ENCODE measurements at places on chromosomes 7 and 10. TPM values are rescaled to one million over a fixed set of nuclear protein-coding genes. Genes with fewer than 3 reads are reported as not detected.

- H3K36me3 ChIP-seq: no peaks in the 10 kb centered on the region
- no peak for DNase-seq
- no peak overlapping the region for H3K4me3 ChIP-seq
- H3K27me3 ChIP-seq: peaks cover 6% of the 10 kb centered on the region
Observed at GRCh38 chr7:49669692-49670260, 103.7 kb upstream of the VWC2 start.

DNA sequence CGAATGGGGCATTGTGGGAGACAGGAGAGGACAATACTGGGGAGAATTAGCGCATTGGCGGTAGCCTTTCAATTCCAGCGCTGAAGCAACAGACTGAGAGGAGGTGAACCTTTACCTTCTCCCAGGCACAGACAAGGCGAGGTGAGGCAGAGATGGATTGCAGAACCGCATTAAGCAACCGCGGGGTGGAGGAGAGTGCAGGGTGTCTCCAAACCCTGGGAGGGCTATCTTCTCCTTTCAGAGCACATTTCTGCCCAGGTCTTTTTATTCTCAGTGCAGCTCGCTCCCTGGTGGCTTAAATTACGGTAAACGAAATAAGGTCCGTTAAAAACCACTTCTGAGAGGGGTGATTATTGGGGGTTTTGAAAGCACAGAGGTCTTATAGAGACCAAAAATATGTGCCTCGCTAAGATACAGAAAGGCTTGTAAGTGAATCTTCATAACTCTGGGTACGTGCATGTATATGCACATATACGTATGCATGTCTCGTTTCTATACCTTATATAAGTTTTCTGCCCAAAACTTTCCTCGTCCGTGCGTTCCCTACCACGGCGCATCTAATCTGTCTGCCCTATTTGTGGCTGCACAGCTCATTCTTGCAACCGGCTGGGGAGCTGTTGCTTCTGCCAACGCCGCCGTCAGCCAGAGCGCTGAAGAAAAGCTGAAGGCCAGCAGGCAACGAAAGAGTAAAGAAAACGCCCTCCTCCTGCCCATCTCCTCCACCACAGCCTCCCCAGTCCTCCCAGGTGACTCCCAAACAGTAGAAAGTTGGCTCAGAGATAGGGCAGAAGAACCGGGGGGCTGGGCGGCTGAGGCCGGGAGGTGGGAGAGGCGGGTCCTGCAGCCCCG is 895 bp upstream of the ZNF804B start:
- 0 out of 2 replicates have a peak, but pooled peaks cover 2% of the 10 kb centered on the region for H3K4me1 ChIP-seq
- no peak overlapping the region for H3K27ac ChIP-seq
- H3K4me3 ChIP-seq: peak overlapping the region; percentile 59
- peak; percentile 43 for DNase-seq
- no peaks in the 10 kb centered on the region for H3K36me3 ChIP-seq

DNA sequence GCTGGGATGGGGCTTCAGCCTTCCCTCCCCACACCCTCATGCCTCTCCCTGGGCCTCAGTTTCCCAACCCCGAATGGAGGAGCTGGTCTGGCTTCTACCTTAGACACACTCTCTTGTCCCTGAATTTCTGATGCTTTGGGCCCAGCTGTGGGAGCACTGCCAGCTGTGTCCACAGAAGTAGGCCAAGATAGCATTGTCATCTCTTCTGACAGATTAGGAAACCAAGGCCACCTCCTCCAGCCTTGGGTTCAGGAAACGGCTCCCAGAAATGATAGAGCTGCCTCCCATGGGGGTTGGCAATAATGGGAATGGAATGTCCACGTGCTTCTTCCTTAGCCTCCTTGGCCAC is 1.3 kb downstream of the PPIF start:
- peak overlapping the region; percentile 75 for H3K27ac ChIP-seq
- no peak for DNase-seq
- peaks cover 11% of the 10 kb centered on the region for H3K4me1 ChIP-seq
- peaks cover 47% of the 10 kb centered on the region for H3K36me3 ChIP-seq

DNA sequence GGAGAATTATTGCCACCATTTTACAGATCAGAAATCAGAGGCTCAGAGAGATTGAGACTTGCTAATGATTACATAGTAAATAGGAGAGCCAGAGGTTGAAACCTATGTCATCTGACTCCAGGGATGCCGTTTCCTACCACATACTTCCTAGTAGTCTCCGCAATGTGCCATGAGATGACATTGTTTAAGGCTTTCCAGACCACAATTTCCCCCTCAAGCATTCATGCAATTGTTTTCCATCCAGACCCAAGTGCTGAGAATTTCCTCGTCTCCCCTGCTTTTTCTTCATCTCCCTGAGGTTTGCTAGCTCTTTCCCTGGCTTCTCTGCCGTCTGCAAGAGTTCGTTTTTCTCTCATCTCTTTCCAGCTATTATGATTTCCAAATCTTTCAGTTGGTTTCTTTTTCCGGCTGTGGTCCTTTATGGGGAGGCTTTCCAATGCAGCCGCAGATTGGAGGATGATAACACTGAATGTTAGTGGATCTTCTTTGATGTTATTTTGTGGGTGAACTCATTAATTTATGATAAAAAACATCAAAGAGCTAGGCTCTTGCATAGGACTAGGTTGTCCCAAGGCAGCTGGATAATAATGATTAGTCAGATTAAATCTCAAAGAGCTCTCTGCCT is 6.9 kb upstream of the GOLGA7B start:
- no peaks in the 10 kb centered on the region for H3K36me3 ChIP-seq
- DNase-seq: peak; percentile 54
- H3K27me3 ChIP-seq: no peaks in the 10 kb centered on the region
- H3K4me1 ChIP-seq: peaks cover 30% of the 10 kb centered on the region
- H3K27ac ChIP-seq: peak overlapping the region; percentile 16

DNA sequence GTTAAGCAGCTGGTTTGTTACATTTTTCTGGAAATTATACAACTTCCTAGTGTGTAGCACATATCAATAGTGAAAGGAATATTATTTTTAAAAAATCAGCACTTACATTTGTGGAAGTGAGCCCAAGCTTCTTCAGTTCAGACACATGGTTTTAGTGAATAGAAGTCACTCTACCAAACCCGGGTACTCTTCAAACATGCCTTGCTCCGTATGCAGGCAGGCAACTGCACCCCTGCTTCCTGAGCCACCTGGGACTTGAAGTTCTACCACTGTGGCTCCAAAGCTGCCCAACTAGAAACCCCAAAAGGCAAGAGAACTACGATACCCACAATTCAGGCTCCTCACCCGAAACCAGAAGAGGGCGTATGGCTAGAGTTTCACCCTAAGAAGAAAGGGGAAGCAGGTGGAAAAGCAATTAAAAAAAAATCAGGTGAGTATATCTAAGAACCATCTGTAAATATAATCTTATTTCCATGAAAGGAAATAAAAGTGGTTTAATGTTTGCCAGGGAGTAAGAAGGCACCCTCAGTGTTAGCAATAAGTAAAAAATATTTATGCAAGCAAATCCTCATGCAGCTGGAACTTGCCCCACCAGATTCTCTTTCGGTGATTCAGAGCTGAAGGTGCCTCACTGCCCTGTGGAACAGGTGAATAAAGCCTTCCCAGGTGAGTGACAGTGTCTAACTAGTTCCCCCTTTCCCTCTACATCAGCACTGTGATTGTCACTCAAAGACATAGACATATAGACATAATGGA is at the start of gene MACC1:
Gene MACC1, minus strand, starts transcription at position 192 of the 756 bp plus-strand sequence. CDS start 55,522 bp downstream, outside the sequence.
- peaks cover 43% of the 10 kb centered on the region for H3K4me1 ChIP-seq
- peak within 1 kb of the TSS; percentile 99 for H3K27ac ChIP-seq
- H3K27me3 ChIP-seq: no peaks in the 10 kb centered on the region

DNA sequence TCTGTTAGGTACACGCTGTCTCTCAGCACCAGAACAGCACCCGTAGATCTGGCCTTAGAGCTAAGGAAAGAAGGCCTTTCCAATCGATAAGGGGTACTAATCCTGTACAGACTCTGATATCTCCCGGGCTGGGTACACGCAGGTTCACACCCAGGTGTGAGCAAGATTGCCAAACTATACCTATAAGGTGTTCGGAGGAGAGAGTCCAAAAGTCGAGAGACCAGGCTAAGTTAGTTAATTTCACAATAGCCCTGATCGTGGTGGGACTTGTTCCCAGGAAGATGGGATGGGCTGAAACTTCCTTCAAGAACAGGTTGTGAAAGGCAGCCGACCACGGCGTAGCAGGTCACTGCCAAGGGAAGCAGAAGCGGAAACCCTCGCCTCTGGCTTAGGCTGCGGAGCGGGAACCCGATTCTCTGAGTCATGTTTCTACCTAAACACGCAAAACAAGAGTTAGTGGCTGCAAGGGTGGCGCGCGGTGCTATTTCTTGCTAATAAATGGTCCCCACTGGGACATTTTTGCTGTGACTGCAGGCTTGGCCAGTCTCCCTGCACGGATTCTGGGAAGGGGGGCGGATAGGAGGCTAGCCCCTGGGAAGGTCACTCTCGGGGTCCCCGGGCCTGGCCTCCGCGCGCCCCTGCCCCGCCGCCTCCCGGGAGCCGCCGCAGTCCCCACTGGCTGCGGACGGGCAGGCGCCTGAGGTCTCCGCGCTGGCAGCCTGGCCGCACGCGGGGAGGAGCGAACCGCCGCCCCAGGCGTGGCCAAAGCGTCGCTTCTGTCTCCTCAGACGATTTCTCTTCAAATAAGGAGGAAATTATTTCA is 75.4 kb upstream of the PDSS1 start:
- H3K27me3 ChIP-seq: peaks cover 4% of the 10 kb centered on the region
- DNase-seq: no peak
- H3K36me3 ChIP-seq: no peaks in the 10 kb centered on the region
- no peaks in the 10 kb centered on the region for H3K4me1 ChIP-seq
- H3K27ac ChIP-seq: no peak overlapping the region

GRCh38 chr10:128047991-128048818 is 78.0 kb downstream of the MKI67 start:
- H3K4me1 ChIP-seq: no peaks in the 10 kb centered on the region
- H3K27me3 ChIP-seq: no peaks in the 10 kb centered on the region
- H3K4me3 ChIP-seq: no peak overlapping the region
- H3K27ac ChIP-seq: no peak overlapping the region
- H3K36me3 ChIP-seq: no peaks in the 10 kb centered on the region
- DNase-seq: no peak

The GRID2IP gene
- total RNA-seq: 0.12 TPM

The CTAGE15 gene
- total RNA-seq: not detected

The TASOR2 gene
- total RNA-seq: 63.2 TPM

The SLC16A9 gene
- total RNA-seq: 1.5 TPM

The RELN gene
- total RNA-seq: 59.0 TPM

Measured in SJCRH30 (cell line).